ENCODE measurements at places on chromosomes 5 and 9.
A peak's percentile ranks its signal among the peaks of the same experiment; 100 is the strongest.

- DNase-seq = peak; percentile 3
Measured at GRCh38 chr5:155147222-155147621, 133.7 kb downstream of the KIF4B start.

DNA sequence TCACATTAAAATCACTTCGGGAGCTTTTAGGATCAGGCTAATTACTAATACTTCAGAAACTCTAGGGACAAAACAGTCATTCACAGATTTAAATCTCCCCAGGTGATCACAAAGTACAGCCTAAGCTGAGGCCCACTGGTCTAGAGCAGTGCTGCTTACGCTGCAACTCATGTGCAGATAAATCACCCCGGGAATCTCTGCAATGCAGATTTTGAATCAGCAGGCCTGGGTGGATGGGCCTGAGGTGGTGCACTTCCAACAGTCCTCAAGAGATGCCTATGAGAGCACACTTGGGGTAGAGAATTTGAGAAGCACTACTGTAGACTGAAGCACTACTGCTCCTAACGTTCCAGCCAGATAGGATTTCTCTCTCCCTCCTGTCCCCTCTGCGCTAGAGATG, 28.4 kb downstream of the CSF1R start:
- no peak for DNase-seq

DNA sequence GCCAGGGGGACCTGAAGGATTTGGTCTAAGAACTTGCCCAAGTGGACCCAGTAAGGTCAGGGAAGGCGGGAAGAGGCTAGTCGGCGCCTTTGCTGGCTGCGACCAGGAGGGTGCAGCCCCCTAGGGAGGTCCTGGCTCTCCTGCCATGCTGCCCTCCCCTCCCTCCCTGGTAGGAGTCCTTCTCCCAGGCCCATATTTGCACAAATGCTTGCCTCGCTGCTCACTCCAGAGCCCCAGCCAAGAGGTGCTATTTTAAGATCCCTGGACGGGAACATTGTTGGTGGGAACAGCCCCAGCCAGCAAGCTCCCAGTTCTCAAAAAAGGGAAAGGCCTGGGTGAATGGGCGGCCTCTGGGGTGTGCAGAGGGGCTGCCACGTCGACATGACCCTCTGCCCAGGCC, 4.3 kb upstream of the IL17B start:
- DNase-seq = no peak

DNA sequence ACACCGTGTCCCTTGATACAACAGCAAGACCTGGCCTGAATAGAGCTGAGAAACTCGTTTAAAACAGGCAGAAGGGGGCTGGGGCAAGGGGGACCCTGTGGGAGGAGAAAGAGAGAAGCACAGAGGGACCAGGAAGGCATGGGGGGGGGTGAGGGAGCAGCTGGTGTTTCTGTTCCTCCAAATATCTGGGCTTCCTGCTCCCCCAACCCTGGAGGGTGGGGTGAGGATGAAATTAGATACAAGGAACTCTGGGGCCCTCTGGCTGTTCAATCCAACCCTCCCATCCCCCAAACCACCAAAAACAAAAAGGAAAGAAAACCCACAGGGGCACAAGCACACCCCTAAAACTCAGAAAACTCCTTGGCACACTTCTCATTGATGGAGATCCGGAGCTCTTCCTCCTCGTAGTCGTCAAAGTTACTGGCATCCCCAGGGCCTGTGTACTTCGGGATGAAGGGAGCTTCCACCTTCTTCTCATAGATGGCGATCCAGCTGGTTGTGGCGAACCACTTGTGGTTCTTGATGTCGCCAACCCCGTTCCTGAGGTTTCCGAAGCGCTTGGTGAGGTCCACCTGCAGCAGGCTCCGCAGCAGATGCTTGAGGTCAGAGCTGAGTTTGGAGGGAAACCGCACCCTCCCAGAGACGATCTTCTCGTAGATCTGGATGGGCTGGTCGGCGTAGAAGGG, 1.1 kb downstream of the PRKACG start:
- DNase-seq = no peak

GRCh38 chr5:10034001-10034400, 215.7 kb downstream of the ATPSCKMT start:
- DNase-seq = no peak

DNA sequence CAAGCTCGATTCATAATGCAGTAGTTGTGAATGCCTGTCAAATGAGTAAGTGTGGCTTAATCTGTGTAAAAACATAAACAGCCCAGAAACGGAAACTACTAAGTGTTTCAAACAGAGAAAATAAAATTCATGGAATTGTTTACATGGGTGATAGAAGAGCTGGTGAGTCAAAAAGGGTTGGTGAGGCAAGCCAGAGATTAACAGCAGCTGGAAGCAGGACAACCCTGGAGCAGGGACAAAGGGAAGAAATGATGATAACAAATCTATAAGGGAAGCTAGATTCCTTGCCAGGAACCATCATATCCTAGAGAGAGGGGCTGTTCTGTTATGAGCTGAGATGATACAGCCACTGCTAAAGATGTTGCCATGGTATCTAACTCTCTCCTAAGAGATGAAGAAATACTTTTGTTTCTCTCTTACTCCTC, 18.0 kb upstream of the PRR16 start:
- DNase-seq = no peak

GRCh38 chr5:10581424-10581748, 17.5 kb downstream of the ANKRD33B start:
- no peak for DNase-seq

DNA sequence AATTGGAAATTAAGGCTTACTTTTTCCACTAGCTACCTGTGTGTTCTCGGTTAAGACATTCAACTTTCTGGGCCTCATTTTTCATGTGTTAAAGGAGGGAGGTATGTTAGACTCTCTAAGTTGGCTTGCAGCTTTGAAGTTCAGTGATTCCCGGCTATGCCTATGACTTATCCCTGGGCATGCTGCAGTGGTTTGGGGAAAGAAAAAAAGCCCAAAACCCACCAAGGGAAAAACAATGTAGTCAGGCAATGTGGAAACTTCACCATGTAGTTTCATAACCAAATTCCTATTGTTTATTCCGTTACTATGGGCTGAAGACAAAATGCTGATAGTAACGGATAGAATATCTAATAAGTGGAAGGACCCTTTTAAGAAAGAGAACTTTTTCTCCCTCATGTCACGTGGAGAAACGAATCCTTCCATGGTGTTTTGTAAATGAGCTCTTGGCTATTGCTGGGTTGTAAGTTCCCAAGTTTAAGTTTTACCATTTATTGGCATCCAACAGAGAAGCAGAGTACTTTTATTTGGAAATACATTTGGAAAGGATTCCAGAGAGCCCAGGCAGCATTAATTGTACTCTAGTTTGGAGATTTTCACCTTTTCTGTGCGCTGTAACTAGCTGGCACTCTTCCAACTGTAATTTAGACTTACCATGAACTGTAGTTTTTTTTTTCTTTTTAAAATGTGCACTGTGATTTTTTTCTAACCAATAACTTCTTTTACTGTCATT, 84.9 kb upstream of the MPDZ start:
- no peak for DNase-seq

DNA sequence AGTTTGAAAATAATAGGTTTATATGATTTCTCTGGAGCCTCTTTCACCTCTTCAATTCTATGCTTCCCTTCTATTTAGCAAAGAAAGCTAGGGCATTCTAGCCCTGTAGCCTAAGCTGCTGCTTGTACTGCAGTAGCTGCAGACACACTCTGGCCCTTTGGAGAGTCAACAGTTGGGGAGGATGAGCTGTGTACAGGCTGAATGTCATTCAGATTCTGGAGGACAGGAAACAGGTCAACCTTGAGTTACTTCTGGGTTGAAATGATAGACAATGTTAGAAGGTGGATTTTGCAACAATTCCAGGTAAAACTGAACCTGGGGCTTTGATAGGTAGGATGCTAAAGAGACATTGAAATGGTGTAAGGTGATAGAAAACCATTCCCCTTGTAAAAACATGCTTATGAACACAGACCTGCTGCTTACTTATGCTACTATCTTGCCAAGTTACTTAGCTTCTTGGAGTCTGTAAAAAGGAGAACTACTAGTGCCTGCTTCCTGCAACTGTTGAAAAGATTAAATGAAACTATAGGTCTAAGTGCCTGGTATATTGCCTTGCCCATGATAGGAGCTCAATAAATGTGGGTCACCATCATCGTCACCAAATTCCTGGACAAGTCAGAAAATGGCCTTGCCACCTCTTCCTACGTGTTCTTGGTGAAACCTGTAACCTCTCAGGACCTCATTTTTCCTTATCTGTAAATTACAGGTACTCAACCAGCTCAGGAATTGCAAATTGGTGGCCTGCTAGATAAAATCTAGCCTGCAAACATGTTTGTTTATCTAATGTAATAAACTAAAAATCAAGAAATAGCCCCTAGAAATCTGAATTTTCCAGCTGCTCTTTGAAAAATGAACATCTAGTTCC, 83.7 kb downstream of the GALNT10 start:
- DNase-seq = no peak

DNA sequence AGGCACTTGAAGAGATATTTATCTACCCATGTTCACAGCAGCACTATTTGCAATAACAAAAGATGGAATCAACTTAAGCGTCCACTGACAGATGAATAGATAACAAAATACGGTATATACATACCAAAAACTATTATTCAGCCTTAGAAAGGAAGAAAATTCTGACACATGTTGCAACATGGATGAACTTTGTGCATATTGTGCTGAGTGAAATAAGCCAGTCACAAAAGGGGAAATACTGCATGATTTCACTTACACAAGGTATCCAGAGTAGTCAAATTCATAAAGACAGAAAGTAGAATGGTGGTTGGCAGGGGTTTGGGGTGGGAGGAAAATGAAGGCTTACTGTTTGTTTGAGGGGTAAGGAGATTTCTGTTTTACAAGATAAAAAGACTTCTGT, 66.0 kb downstream of the FBN2 start:
- peak; percentile 10 for DNase-seq

DNA sequence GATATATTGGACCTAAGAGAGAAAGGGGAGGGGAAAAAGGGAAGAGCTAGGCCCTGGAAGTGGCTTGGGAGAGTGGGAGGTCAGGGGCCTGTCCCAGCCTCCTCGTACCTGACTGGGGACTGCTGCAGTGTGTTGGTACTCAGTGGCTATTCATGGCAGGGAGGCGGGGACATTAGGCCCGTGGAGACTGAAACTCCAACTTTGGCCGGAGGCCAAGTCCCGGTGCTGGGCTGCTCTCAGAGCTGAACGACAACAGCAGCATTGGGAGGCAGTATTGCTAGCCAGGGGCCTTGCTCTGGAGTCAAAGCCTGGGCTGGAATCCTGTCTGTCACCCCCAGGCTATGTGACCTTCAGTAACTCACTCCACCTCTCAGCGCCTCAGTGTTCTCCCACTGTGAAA, 37.8 kb downstream of the NEURL1B start:
- DNase-seq = no peak

DNA sequence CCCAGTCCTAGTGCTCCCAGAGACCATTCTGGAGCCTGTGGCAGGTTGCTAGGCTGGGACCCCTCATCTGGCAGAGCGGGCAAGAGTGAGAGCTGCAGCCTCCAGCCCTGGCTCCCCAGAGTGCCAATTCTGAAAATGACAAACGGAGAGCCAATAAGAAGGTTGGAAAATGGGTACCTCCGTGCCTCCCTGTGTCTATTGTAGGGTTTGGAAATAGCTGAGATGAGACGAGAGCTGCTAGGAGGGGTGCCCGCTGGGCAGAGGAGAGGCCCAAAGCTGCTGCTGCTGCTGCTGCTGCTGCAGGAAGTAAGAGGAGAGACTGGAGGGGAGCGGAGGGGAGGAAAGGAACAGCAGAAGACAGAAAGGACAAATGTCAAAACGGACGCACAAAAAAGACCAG, 36.0 kb upstream of the FUBP3 start:
- DNase-seq = no peak

GRCh38 chr9:97802276-97802675, 50.8 kb upstream of the FOXE1 start:
- no peak for DNase-seq

GRCh38 chr5:108321341-108321740, 60.6 kb downstream of the FBXL17 start:
- no peak for DNase-seq

DNA sequence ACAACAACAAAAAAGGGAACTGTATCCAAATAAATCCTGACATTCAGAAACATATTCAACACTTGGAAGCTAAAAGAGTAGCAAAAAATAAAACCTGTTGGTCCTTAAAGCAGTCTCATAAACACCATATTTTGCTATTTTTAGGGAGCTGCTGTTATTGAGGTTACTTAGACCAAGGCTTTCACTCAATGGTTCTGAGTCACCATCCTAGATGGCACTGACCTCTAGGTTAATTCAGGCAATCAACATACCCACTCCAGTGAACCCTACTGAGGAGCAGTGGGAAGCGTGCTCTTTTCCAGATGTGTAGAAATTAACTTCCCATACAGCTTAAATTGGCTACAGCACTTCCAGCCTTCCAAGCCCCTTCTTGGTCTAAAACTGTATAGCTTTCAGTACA, 5.2 kb downstream of the GNAQ start:
- peak; percentile 65 for DNase-seq

DNA sequence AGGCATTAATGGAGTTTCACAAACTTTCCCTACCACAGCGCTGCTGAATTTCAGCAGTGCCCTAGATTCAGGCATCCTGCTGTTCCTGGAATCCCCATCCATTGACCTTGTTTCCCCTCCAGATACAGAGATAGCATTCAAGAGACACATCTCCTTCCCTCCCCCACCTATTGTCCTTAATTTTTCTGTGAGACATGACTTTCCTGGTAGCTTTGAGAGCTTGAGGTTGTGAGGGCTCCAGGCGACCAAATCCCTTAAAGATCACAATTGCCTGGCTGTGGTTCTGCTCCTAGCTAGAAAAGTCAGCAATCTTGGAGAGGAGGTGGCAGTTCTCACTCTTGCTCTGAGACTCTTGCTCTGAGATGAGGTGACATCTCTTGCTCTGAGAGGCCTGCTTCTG, 48.0 kb downstream of the PRR16 start:
- no peak for DNase-seq

- DNase-seq = no peak
Measured at GRCh38 chr9:16243798-16244197, 626.7 kb downstream of the BNC2 start.

DNA sequence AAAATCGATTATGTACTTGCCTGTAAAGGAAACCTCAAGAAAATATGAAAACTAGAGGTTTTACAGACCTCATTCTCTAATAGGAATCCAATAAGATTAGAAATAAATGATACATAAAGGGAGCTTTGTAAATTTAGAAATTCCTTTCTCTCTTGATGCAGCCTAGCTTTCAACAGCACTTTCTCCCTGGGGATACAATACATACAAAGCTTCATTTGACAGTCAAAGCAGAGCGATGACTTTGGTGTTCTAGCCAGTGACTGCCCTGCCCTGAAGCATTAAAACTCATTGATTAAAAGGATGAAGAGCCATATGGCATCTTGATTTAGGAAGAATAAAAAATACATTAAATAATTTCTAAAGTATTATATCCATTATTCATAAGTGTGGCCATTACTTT, 46.3 kb upstream of the GLIS3 start:
- no peak for DNase-seq

Measured in suppressor macrophage (primary cell).